T-helper 17 cell (primary cell): ENCODE measurements at places on chromosomes 12 and 14.

DNA sequence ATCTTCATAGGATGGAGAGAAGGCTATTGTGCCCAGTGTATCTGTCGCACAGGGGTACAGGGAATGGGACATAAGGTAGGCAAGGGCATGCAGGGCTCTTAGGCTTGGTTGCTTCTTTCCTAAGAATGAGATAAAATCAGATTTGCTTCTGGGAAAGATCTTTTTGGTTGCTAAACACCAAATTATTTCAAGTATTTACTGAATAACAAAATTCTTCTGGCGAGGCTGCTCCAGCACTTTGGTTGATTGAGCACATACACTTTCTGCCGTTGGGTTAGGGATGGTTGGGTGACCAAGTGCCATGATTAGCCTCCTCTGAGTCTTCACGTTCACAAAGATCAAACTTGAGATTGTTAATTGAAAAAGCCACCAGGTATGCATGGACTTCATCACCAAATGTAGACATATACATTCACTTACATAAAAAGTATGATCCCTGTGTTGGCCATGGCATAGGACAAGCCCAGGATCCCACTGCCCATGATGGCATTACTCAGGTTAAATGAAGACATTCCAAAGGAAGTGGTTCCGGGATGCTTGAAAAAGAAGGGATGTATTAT is 38.2 kb downstream of the SLC38A4 start:
- peaks cover 2% of the 10 kb centered on the region for H3K36me3 ChIP-seq
- H3K27me3 ChIP-seq = peaks cover 13% of the 10 kb centered on the region
- H3K4me1 ChIP-seq = no peaks in the 10 kb centered on the region
- no peak overlapping the region for H3K4me3 ChIP-seq

DNA sequence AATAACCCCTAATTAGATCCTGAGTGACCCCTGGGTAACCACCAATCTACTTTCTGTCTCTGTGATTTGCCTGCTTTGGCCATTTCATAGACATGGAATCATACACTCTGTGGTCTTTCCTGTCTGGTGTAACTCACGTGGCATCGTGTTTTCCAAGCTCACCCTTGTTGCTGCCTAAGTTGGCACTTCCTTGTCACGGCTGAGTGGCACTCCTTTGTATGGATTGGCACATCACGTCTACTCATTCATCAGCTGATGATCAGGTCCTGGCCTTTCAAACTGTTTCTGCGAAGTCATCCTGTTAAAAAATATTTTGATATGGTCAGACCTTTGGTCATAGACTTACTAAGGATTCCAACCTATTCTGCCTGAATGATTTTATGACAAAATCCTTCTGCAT is 87.7 kb downstream of the GLT1D1 start:
- peaks cover 5% of the 10 kb centered on the region for H3K27me3 ChIP-seq
- DNase-seq = no peak
- no peak overlapping the region for H3K4me3 ChIP-seq

GRCh38 chr14:100012478-100013327 is 52.5 kb upstream of the EVL start:
- no peaks in the 10 kb centered on the region for H3K27me3 ChIP-seq
- H3K4me1 ChIP-seq = peaks cover 7% of the 10 kb centered on the region
- DNase-seq = no peak
- no peak overlapping the region for H3K27ac ChIP-seq

- H3K36me3 ChIP-seq = peaks cover 16% of the 10 kb centered on the region
- DNase-seq = no peak
- peaks cover 2% of the 10 kb centered on the region for H3K4me1 ChIP-seq
- no peak overlapping the region for H3K4me3 ChIP-seq
Measured at GRCh38 chr14:76019676-76020075, 34.1 kb downstream of the IFT43 start.

DNA sequence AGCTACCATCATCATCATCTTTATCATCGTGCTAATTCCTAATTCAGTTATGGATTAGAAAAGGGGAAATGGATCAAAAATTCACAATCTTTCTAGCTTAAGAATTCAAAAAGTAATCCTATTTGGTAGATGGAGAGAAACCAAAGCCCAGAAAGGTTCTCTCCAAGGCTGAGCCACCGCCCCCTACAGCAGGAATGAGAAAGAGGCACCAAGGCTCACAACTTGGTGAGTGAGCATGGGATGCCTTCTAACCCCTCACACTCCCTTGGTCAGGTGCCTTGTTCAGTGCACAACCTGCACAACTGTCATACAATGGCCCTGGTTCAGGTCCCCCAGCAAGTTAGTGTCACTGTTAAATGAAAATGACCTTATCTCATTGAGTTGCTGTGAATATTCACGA is 171.5 kb downstream of the ANO2 start:
- no peaks in the 10 kb centered on the region for H3K4me1 ChIP-seq
- H3K36me3 ChIP-seq = peaks cover 2% of the 10 kb centered on the region
- DNase-seq = no peak
- H3K27ac ChIP-seq = no peak overlapping the region
- peaks cover 21% of the 10 kb centered on the region for H3K27me3 ChIP-seq

DNA sequence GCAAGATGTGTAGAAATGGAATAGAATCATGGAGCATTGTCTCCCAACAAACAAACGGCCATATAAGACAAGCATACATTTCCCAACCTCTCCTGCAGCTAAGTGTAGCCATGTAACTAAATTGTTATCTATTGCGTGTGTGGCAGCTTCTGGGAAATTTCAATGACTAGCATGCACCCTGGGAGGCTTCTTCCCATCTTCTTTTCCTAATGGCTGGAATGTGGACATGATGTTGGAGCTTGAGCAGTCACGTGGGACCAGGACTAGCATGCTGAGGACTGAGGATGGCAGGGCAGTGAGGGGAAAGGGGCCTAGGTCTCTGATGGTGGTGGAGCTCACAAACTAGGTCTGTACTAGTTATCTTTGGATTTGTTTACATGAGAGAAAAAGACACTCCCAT is 21.7 kb upstream of the CTDSP2 start:
- peaks cover 12% of the 10 kb centered on the region for H3K4me1 ChIP-seq
- DNase-seq = no peak
- H3K36me3 ChIP-seq = no peaks in the 10 kb centered on the region
- H3K27me3 ChIP-seq = peaks cover 16% of the 10 kb centered on the region

DNA sequence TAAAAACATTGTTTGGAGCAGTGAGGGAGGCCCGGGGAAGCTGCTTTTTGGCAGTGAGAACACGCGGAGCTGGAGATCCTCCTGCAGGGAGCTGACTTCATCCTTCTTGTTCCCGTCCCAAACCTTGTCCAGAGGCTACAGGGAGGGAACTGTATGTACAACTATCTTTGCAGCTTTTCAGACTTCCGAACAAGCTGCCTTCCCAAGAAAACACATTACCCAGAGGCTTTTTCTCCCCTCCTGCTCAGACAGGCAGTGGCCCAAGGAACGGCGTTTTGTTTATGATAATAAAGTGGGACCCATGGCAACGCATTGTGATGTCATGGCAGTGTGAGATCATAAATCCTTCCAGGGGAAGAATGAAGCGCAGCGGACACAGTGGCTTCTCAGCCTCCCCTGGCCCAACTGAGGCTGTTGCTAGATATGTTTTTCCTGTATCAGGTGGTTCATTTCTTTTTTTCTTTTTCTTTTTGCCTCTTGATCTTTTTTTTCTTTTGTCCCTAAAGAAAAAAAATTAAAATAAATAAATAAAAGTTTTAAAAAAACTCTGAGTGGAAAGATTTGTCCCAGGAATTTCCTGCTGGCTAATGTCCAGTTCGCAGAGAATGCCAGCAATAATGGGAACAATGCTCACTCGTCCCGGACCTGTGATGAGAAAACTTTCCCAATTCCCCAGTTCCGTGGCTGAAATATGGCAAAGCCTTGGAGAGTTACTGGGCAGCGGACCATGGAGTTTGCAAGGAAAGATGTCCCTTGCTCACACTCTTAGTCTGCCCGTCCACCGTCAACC is 103.4 kb upstream of the MAP1LC3B2 start:
- peaks cover 6% of the 10 kb centered on the region for H3K27me3 ChIP-seq
- no peak overlapping the region for H3K4me3 ChIP-seq
- H3K27ac ChIP-seq = no peak overlapping the region
- no peak for DNase-seq

- no peaks in the 10 kb centered on the region for H3K4me1 ChIP-seq
- no peak overlapping the region for H3K27ac ChIP-seq
- peaks cover 9% of the 10 kb centered on the region for H3K27me3 ChIP-seq
- peaks cover 3% of the 10 kb centered on the region for H3K36me3 ChIP-seq
- H3K4me3 ChIP-seq = no peak overlapping the region
- no peak for DNase-seq
Measured at GRCh38 chr12:64293654-64294364, 71.7 kb upstream of the KICS2 start.

GRCh38 chr14:53695692-53696214 is 260.9 kb downstream of the BMP4 start:
- H3K27ac ChIP-seq = no peak overlapping the region
- DNase-seq = no peak
- H3K4me1 ChIP-seq = no peaks in the 10 kb centered on the region
- no peaks in the 10 kb centered on the region for H3K27me3 ChIP-seq
- no peaks in the 10 kb centered on the region for H3K36me3 ChIP-seq

- DNase-seq = no peak
- H3K36me3 ChIP-seq = no peaks in the 10 kb centered on the region
- H3K27me3 ChIP-seq = no peaks in the 10 kb centered on the region
- H3K27ac ChIP-seq = no peak overlapping the region
- H3K4me3 ChIP-seq = no peak overlapping the region
Measured at GRCh38 chr14:28709571-28710305, 56.8 kb upstream of the FOXG1 start.

DNA sequence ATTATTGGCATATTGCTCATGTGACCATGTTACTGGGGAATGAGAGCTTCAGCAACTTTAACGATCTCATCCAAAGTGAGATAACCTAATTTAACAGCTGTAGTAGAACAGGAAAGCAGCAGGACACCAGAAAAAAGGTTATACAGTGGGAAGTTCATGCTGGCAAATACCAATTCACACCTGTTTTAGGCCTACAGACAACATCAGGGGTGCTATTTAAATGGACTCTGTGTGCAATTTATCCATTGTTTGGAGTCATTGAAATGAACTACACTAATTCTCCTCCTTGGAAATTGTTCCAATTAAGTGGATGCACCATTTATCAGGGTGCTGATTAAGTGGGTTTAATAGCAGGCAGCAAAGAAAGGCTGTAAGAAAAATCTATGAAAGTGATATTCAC is 424.4 kb upstream of the LMO3 start:
- H3K36me3 ChIP-seq = no peaks in the 10 kb centered on the region
- H3K27me3 ChIP-seq = no peaks in the 10 kb centered on the region
- H3K4me1 ChIP-seq = no peaks in the 10 kb centered on the region

DNA sequence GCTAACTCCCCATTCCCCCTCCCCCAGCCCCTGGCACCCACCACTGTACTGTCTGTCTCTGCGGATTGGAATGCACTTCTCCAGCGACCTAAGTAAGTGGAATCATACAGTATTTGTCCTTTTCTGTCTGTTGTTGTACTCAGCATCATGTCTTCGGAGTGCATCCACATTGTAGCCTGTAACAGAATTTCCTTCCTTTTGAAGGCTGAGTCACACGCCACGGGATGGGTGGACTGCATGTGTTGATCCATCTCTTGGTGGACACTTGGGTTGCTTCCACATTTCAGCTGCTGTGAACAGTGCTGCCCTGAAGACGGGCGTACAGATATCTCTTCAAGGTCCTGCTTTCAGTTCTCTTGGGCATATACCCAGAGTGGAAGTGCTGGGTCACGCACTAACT is 34.4 kb downstream of the DDX51 start:
- no peaks in the 10 kb centered on the region for H3K27me3 ChIP-seq
- H3K27ac ChIP-seq = no peak overlapping the region
- peaks cover 2% of the 10 kb centered on the region for H3K4me1 ChIP-seq
- H3K36me3 ChIP-seq = peaks cover 5% of the 10 kb centered on the region

GRCh38 chr12:113818283-113818682 is 147.8 kb downstream of the RBM19 start:
- H3K36me3 ChIP-seq = peaks cover 4% of the 10 kb centered on the region
- no peaks in the 10 kb centered on the region for H3K4me1 ChIP-seq
- no peak for DNase-seq
- H3K4me3 ChIP-seq = no peak overlapping the region
- no peak overlapping the region for H3K27ac ChIP-seq

GRCh38 chr14:66032800-66033199 is 453.4 kb upstream of the CCDC196 start:
- no peak for DNase-seq
- H3K27me3 ChIP-seq = peaks cover 4% of the 10 kb centered on the region
- H3K36me3 ChIP-seq = peaks cover 5% of the 10 kb centered on the region

GRCh38 chr12:126538888-126539287 is 1473.7 kb downstream of the AACS start:
- H3K36me3 ChIP-seq = peaks cover 2% of the 10 kb centered on the region
- H3K4me1 ChIP-seq = no peaks in the 10 kb centered on the region
- no peaks in the 10 kb centered on the region for H3K27me3 ChIP-seq
- no peak overlapping the region for H3K4me3 ChIP-seq
- DNase-seq = no peak

DNA sequence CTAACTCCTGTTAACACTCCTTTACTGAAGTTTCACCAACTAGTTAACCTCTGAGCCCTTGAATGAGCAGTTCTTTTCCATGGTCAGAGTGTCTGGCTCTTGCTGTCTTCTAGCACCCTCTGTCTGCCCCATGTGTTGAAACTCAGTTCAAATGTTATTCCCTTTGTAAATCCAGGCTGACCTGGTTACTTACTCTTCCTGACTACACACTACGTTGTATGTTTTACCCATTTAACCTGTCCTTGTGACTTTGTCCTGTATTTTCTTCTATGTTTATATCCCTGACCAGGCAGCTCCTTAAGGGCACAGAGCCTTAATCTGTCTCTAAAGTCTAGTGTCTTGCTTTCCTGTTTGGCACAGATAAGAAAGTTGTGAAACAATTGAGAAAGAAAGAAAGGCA is 389.0 kb upstream of the RPL10L start:
- no peaks in the 10 kb centered on the region for H3K36me3 ChIP-seq
- no peaks in the 10 kb centered on the region for H3K27me3 ChIP-seq
- H3K4me1 ChIP-seq = no peaks in the 10 kb centered on the region
- H3K4me3 ChIP-seq = no peak overlapping the region

- no peak for DNase-seq
- H3K27ac ChIP-seq = no peak overlapping the region
- H3K4me3 ChIP-seq = peak overlapping the region; percentile 76
- peaks cover 34% of the 10 kb centered on the region for H3K4me1 ChIP-seq
Measured at GRCh38 chr12:6613015-6613775, 6.0 kb upstream of the CHD4 start.

DNA sequence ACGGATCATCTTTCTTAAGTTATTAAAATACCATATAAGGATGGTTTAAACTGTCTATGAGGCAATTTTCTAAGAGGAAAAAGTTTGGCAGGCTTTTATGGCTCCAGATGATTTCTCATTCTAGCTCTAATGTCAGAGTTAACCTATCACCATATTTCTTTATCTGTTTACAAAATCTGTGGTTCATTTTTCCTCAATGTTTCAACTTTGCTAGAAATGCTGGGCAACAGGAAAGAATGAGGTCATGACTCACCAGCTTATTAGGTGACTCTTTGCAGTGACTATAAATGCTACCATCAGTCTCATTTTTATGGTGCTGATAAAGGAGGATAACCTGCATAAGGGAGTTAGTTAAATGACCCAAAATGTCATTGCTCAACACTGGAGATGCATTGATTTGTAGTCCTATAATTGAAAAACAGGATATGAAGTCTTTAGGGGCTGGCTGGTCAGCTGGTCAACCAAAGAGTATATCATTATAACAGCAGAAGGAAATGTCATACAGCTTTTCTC is 45.3 kb upstream of the RAP1B start:
- H3K27me3 ChIP-seq = no peaks in the 10 kb centered on the region
- H3K27ac ChIP-seq = no peak overlapping the region
- no peaks in the 10 kb centered on the region for H3K36me3 ChIP-seq
